Muscle of back (tissue), 13 donors: ENCODE measurements at places on chromosomes 2 and 18. TPM values are rescaled to one million over a fixed set of nuclear protein-coding genes. Genes with fewer than 3 reads are reported as not detected.

DNA sequence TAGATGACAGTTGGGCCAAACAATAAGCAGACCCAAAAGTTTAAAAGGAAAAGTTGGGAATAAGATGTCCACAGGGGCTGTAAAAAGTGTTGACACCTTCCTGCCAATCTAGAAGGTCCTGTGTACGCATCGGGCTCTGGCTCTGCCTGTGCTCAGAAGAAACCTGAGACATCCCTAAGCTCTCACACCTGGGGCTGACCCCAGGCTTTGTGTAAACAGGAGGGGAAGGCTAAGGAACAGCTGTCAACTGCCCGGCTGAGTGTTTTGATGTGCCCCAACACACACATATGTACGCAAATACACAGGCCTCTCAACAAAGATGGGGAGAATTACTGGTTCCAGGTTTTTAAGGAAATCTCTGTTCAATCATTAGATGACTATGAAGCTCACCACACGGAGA, 59.5 kb downstream of the TMEM131 start:
- DNase-seq, result peak; percentile 40

The RND3 gene
- 52.1 TPM for polyA plus RNA-seq

- DNase-seq, result no peak
Observed at GRCh38 chr2:88537640-88538039, 85.1 kb upstream of the FOXI3 start.

DNA sequence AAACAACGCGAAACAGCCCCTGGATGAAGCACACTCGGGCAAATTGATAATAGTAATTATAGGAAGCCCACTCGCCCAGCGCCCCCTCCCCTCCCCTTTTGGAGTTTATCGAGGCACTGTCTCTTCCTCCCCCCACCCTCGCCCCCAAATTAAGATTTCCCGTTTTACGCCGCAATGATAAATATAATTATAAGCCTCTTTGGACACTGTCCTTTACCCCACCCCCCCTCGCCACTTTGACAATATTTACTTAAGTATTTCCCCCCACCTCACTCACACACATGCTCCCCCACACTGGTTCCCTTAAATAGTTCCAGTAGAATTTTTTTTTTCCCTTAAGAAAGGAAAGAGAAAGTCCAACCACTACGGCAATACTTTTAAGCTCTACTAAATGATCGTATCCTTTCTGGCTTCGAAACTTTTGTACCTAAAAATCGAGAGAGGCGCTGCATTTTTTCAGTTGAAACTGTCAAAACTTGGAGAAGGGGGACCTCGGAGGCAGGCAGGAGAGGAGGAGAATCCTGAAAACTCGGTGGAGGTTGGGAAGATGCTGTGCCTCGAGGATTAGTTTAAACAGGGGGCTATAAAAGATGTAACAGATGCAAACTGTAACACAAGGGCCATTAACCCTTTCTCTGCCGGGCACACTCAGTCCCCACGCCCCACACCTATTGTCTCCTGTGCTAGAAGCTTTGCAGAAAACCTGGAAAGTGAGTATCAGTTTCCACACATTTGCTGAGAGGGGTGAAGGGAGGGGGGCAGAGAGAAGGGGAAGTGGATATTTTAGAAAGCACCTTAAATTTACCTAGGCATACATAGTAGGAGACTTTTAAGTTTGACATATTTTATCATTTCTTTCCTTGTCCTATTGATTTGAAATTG, 1.8 kb downstream of the ZEB2 start:
- no peak for DNase-seq

GRCh38 chr2:242046206-242046826, 176.8 kb downstream of the RTP5 start:
- no peak for DNase-seq

The PLGLB1 gene
- 4.3 TPM for polyA plus RNA-seq

GRCh38 chr2:106020821-106021661, 173.1 kb downstream of the UXS1 start:
- peak; percentile 38 for DNase-seq
